ENCODE measurements at places on chromosomes 1 and 21. TPM values are rescaled to one million over a fixed set of nuclear protein-coding genes. Genes with fewer than 3 reads are reported as not detected.
A peak's percentile ranks its signal among the peaks of the same experiment; 100 is the strongest.

The RIPK4 gene
- total RNA-seq = 0.27 TPM

- peak; percentile 23 for DNase-seq
These were observed 16.0 kb downstream of the OR2T11 start for GRCh38 chr1:248618878-248619277.

The NEK2 gene
- total RNA-seq = 1.1 TPM

The CA14 gene
- total RNA-seq = not detected

DNA sequence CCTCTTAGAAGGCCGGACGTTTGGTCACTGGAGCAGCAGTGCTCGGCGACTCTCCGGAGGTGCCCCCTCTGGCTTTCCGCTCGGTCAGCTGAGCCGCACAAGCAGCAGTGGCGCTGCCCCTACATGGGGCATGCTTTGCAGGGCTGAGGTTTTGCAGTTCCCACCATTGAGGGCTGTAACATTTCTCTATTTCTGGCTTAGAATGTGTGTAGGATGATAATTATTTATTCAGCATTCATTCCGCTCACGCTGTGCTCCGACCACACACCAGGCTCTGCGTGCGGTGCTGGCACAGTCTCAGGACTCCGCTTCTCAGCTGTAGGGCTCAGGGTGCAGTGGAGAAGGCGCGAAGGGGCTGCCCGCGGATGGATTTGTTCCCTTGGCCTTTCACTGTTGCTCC, 119.5 kb downstream of the PCBP3 start:
- DNase-seq = no peak

- DNase-seq = no peak
These were observed 2.2 kb downstream of the SOX13 start for GRCh38 chr1:204075139-204075521.

- no peak for DNase-seq
These were observed 273.1 kb downstream of the DPYD start for GRCh38 chr1:97647776-97648175.

DNA sequence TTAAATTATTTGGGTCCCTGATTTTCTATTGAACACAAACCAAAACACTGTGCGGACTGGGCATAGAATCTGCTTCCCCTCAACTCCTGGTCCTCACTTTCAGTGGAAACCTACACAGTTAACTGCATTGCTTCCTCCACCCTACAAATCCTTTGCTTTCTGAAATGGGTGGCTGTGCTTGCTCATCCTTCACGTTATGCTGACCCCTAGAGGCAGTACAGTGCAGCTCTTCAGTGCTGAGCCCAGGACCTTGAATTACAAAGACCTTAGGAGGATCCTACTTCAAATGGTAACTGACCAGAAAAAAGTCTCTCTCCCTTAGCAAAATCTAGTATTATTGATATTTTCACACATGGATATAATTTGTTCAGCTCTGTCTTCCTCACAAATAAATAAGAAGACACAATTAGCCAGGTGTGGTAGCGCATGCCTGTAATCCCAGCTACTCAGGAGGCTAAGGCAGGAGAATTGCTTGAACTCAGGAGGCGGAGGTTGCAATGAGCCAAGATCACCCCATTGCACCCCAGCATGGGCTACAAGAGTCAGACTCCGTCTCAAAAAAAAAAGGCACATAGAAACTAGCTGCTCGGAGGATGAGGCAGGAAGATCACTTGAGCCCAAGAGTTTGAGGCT, 63.4 kb upstream of the L1TD1 start:
- no peak for DNase-seq

DNA sequence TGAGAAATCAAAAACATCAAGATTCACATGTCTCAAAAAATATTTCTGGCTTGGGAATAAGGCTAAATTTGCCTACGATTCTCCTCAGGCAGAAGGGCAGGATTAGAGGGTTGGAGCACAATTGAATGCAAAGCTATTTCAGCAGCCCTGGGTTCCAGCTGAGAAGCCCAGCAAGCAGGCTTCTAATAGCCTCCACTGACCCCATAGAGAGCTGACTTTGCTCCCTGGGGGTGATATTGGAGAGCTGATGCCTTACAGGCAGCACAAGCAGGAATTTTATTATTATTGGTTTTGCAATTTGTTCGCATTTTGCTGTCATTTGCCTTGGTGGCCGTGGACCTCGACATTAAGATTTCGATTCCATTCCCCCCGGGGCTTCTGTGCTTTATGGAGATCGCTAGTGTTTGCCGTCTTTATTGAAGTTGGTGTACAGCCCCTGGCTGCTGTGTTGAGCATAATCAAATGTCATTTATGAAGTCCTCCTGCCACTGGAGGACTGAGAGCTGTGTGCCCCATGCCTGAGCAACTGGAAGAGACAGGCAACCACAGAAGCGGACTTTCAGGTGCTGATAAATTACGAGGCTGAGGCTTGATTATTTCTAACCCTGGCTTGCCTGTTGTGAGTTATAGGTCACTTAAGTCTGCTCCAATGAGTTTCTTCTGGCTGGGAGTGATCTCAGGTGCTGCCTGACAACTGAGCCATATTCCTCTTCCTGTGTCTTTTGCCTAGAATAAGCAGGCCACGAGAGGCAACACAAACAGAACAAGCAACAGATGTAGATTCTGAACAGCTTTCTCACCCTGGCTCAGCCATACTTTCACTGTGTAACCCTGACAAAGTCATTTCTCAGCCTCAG, 518.4 kb upstream of the CAMK1G start:
- no peak for DNase-seq

The CYP4X1 gene
- not detected for total RNA-seq

- peak; percentile 87 for DNase-seq
These were observed 14.8 kb downstream of the IL6R start for GRCh38 chr1:154419620-154420571.

DNA sequence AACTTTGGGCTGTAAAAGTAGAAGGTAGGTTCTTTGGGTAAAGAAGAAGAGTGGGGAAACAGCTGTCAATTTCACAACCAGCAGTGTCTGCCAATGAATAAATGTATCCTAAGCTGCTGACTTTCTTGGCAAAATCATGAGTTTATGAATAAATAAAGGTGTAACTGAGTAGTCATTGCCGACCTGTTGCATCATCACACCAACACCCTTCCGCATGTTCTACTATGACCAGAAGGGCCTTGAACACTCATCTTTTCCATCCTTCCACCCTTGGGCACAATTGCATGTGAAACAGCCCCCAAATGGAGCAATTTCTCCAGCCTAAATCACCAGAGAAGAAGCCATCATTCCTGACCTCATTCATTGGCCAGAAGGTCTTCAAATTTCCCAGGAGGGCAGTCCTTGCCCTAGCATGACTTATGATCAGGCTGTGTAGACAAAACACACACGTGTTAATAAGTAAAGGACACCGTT, 31.2 kb upstream of the QSOX1 start:
- DNase-seq = no peak

The KRTAP26-1 gene
- total RNA-seq = not detected

The KPRP gene
- total RNA-seq = not detected

DNA sequence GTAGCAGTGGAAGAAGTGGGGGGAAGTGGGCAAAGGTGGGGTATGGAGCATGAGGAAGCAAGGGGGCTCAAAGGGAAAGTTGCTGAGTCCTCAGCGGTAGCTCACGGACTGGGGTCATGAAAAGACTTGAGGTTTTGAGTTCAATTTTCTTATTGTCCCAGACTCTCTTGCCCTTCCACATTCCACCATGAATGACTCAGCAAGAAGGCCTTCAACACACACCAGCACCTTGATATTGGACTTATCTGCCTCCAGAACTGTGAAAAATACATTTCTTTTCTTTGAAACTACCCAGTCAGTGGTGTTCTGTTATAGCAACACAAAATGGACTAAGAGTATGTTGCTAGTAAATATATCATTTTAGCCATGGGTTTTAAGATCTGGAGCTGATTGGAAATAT, 17.3 kb upstream of the RHBDL2 start:
- DNase-seq = no peak

The MTMR11 gene
- 0.27 TPM for total RNA-seq

DNA sequence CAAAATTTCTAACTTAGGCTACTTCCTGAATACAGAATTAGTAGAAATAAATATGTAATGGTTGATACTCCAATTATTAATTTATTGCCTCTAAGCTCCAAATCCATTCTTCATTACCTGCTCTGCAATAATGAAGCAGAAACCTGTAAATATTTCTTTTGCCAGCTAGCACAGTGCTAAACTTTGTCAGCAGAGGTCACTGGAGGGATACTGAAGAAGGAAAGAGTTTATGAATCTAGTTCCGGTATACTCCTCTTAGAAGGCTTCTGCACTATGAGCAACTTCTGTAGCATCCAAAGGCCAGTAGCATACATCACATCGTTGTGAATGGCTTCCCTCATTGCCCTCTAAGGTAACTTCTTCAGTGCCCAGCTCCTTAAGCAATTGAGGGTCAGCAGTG, 81.0 kb upstream of the LHX8 start:
- DNase-seq = no peak

The MANEAL gene
- total RNA-seq = 1.3 TPM

The CFHR5 gene
- under 0.01 TPM for total RNA-seq

DNA sequence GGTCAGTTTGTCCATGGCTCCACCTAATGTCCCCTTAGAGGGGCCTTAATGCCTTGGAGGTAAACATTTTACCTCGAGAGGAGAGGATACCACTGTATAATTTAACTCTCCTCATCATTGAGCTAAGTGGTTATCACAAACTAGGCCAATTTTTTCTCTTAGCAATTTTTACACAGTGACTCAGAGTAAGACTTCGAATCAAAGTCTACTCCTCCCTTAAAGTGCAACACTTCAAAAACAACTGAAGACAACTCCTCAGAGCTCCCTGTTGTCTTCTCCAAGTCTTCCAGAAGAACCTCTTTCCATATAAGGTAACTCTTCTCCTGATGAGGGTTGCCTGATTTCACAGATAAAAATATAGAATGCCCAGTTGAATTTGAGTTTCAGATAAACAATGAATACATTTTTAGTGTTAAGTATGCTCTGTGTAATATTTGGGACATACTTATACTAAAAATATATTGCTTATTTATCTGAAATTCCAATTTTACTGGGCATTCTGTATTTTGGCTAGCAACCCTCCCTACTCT, 4.9 kb upstream of the PTGFRN start:
- DNase-seq = no peak

The APCS gene
- not detected for total RNA-seq

- no peak for DNase-seq
These were observed 22.2 kb downstream of the TSHB start for GRCh38 chr1:115051850-115052249.

The HENMT1 gene
- 23.7 TPM for total RNA-seq

GRCh38 chr21:28516991-28517592, 475.6 kb downstream of the LTN1 start:
- peak; percentile 81 for DNase-seq

DNA sequence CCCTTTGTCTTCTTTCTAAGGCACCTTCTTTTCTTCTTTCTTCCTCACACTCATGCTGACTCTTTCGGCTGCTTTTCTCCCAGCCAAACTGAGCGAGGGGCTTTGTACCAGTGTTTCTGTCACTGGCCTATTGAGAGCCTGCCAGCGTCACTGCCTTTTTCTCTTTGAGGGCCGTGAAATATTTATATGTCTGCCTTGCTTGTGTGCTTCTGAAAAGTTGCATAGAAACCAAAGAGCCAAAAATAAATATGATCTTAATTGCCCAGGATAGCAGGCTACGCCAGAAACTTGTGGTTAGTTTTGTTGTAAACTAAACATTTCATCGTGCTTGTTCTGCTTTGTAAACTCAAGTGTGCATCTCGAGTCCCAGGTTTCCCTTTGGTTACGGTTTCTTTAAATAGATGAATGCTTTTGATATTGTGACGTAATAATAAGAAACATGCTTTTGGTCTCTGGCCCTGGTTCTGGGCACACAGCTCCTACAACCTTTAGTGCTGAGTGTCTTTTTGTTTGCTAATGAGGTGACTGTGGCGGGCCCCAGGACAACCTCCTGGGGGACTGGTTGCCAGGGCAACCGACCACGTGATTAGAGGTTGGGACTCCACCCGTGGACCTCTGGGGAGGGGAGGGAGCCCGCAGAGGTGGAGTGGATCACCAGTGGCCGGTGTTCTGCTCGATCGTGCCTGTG, 10.8 kb downstream of the SLC37A1 start:
- peak; percentile 94 for DNase-seq

The CFAP126 gene
- 1.3 TPM for total RNA-seq

The C1orf232 gene
- not detected for total RNA-seq

GRCh38 chr1:45206808-45207623, 611 bp upstream of the ZSWIM5 start:
- DNase-seq = no peak

- no peak for DNase-seq
These were observed 2.5 kb downstream of the EIF4G3 start for GRCh38 chr1:21174230-21174629.

- no peak for DNase-seq
These were observed 436.5 kb upstream of the DAB1 start for GRCh38 chr1:57860325-57860724.

- DNase-seq = no peak
These were observed 803 bp upstream of the B4GALT2 start for GRCh38 chr1:43978264-43978550.

- no peak for DNase-seq
These were observed 1.7 kb upstream of the NENF start for GRCh38 chr1:212430955-212431394.

The STK40 gene
- total RNA-seq = 32.0 TPM

The IL20 gene
- total RNA-seq = not detected

DNA sequence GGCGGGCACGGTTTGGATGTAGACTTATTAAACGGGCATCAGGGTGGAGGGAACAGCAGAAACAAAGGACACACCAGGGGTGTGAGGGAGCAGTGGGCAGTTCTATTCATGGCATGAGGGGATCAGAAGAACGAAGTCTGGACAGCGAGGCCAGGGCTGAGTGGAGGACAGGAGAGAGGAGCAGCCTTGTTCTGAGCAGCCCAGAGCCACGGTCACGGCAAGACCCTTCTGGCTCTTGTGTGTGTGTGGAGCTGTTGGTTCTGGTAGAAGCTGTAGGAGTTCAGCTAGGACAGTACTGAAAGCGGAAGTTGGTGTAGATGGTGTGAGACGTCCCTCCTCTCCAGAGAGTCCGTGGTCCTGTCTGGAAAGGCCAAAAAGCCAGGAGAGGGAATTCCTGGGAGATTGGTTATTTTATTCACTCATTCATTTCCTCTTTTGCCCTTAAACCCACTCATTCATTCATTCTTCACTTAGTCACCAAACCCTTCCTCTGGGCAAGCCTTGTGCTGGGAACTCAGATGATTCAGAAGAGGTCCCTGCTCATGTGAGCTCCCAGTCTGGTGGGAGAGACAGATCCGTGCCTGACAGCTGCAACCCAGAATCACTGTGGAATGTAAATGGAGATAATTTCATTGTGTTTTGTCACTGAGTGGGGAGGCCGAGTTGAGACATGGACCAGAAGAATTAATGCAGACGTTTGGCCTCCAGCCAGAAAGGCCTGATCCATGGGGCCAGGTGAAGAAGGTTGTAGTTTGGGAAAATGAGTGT, 4.1 kb upstream of the ACOT11 start:
- no peak for DNase-seq

DNA sequence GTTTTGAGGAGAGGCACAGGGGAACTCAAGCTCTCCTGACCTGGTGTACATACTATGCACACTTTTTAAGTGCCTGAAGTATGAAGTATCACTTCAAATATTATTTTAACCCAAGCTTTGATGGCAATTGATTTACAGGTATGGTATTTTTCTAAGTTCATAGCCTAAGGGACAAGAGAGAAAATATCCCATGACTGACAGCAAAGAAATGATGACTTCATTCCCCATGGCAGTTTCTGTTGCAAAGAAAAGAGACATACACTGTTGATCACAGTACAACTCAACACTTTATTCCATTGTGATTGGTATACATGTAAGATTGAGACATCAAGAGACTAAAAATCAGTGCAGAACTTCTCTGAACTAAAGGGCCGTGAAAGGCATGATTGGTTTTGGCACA, 41.8 kb upstream of the BCL10 start:
- DNase-seq = no peak

- DNase-seq = no peak
These were observed 12.0 kb downstream of the DDAH1 start for GRCh38 chr1:85452948-85453347.

The TAS1R3 gene
- total RNA-seq = 0.54 TPM

GRCh38 chr1:229169399-229169798, 101.5 kb upstream of the RAB4A start:
- no peak for DNase-seq
